ENCODE measurements at places on chromosomes 2 and 18.

DNA sequence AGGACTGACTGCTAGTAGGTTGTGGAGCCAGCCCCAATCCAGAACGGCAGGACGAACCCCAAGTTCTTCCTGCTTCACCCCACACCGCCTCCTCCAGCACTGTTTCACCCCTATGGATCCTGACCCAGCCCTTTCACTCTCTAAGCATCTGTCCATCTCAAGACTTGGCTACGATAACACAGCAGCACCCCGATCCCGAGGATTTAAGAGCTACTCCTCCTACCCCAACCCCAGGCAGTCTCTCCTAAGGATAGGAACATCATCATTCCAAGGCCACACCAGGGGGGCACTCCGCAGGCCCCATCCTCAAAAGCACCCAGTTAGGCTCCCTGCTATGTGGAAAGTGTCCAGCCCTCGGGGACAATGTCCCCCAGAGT lies 645 bp downstream of the KCTD18 start:
- DNase-seq = no peak

GRCh38 chr18:74540652-74541421 lies 6.5 kb downstream of the CNDP1 start:
- no peak for DNase-seq

GRCh38 chr2:150883613-150883895 lies 378.1 kb downstream of the RBM43 start:
- no peak for DNase-seq

DNA sequence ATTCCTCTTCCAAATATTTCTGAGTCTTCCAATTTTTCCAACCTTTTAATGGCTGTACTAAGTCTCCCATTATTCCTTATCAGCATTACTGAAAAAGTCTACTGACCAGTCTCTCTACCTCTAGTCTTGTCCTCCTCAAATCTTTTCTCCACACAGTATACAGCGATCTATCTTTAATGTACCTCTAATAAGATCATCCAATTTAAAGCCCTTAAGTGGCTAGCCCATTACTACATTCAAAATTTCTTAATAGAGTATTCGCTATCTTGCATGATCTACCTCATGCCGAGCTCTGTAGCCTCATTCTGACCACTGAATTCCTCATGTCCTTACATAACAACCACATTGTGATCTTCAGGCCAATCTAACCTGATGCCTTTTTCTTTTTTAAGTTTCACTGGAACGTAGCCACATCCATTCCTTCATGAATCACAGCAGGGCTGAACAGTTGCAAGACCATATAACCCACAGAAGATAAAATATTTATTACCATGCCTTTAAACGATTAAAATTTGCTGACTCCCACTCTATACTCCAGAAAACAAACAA lies 57.9 kb downstream of the SLC66A3 start:
- DNase-seq = no peak

DNA sequence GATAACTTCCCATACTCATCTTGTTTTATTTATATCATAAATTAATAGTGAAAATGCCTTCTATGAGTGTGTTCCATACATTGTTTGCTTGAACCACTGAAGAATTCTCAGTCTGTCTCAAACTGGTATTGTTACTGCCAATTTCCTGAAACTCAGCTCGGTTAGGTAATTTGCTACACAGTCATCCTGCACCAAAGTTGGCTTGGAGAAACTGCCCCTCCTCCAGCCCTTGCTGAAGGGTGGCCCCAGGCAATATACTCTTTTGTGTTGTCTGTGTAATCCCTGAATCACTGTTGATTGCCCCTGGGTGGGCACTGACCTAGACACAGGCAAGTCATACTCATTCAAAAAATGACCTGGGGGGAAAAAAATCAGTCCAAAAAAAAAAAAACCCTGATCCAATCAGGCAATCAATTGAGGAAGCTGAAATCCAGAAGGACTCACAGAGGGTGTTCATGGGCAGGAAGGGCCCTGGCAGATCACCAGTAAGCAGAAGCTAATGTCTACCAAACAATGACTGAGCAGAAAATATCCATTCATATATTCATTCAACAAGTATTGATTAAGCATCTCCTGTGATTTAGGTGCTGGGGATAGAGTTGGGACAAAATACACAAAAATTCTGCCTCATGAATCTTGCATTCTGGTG lies 3.8 kb upstream of the SESTD1 start:
- DNase-seq = no peak

- no peak for DNase-seq
Measured at GRCh38 chr2:38658613-38659012, 7.3 kb upstream of the GALM start.

DNA sequence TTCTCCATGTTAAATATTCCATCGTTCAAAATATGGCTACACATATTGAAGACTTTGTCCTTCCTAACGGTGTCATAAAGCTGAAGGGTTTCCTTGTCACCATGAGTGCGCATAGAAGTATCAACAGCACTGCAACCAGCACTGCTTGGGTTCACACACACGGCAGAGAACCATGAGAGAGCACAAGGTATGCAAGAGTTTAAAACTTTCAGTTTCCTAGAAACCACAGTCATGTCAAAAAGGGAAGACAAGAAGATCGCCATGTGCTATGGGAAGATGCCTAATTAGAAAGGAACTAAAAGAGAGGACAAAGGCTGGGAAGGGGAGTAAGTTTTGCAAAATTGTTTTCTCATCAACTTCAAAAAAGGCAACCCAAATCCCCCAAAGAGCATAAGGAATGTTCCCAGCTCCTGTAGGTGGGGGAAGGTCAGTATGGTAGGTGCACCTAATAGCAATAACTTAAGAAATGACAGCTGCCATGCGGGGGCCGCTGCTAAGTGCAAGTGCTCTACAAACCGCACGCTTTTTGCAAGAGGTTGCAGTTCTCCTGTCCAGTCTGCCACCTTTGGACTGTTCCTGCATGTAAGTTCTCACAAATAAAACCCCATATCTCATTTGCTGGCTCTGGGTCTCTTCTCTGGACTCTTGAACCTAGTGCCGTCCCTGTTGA lies 136.8 kb downstream of the TMEM163 start:
- DNase-seq = no peak

All from head of caudate nucleus (tissue), 42 donors.